ENCODE measurements at places on chromosomes 3 and 15. TPM values are rescaled to one million over a fixed set of nuclear protein-coding genes. Genes with fewer than 3 reads are reported as not detected.

DNA sequence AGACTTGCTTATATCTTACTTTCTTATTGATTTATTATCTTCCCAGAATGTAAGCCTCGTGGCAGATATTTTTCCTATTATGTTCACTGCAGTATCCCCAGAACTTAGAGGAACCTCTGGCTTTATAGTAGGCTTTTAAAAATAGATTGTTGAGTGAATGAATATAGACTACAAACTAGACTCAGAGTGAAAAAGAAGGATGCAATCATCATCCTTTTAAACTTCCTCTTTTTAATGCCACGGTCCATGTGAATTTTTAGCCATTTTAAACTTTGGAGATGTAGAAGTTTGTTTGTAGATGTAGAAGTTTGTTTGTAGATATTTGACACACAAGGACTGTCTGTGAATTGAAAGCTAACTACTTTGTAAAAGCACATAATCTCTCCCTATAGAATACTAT lies 7.2 kb upstream of the P2RY12 start:
- no peak overlapping the region for H3K27ac ChIP-seq
- H3K27me3 ChIP-seq = peaks cover 9% of the 10 kb centered on the region
- H3K4me1 ChIP-seq = peaks cover 4% of the 10 kb centered on the region
- no peak for DNase-seq
- no peaks in the 10 kb centered on the region for H3K36me3 ChIP-seq
- H3K4me3 ChIP-seq = no peak overlapping the region

DNA sequence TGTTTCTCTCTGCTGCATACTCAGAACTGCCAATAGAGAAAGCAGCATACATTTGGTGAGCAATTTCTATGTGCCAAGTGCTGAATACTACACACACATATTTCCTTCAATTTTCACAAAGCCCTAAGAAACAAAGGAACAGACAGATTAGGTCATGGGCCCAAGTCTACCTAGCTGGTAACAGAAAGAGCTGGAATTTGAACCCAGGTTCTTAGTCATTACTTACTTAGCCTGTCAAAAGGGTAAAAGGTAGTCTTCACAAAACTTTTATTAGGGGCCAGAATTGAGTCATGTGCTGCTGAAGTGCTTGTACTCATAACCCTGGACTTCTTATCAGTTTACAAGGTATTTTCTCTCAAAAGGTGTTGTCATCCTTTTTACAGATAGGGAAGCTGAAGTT lies 10.4 kb upstream of the ABHD17C start:
- no peaks in the 10 kb centered on the region for H3K4me1 ChIP-seq
- no peak for DNase-seq
- H3K27me3 ChIP-seq = peaks cover 24% of the 10 kb centered on the region
- no peak overlapping the region for H3K4me3 ChIP-seq

LIPC gene
- 1.7 TPM for total RNA-seq

CCDC80 gene
- total RNA-seq = not detected

DNA sequence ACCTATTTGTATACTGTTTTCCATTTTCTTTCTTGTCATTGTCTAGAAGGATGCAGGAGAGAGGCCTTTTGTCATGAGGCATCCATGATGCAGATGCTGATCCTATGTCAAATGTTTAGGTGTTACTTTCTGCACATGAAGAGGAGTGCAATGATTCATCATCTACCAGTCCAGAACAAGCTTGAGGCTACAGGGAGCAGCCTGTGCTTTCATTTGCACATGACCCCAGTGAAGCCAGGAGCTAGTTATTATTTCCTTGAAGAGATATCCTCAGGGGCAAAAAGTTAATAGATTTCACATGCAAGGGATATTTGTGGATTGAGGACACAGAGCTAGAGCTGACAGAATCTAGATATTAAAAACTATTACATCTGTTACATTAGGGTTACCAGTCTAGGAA lies 204.4 kb upstream of the TGFBR2 start:
- no peak for DNase-seq
- H3K36me3 ChIP-seq = no peaks in the 10 kb centered on the region
- H3K4me3 ChIP-seq = no peak overlapping the region
- H3K27me3 ChIP-seq = peaks cover 2% of the 10 kb centered on the region

GRCh38 chr3:14793126-14793857 lies 25.5 kb upstream of the FGD5 start:
- no peak for DNase-seq
- H3K4me3 ChIP-seq = no peak overlapping the region
- no peak overlapping the region for H3K27ac ChIP-seq
- H3K4me1 ChIP-seq = no peaks in the 10 kb centered on the region

GRCh38 chr3:196554205-196554604 lies 14.1 kb downstream of the WDR53 start:
- H3K4me1 ChIP-seq = peaks cover 12% of the 10 kb centered on the region
- no peak overlapping the region for H3K4me3 ChIP-seq
- peaks cover 40% of the 10 kb centered on the region for H3K36me3 ChIP-seq

DNA sequence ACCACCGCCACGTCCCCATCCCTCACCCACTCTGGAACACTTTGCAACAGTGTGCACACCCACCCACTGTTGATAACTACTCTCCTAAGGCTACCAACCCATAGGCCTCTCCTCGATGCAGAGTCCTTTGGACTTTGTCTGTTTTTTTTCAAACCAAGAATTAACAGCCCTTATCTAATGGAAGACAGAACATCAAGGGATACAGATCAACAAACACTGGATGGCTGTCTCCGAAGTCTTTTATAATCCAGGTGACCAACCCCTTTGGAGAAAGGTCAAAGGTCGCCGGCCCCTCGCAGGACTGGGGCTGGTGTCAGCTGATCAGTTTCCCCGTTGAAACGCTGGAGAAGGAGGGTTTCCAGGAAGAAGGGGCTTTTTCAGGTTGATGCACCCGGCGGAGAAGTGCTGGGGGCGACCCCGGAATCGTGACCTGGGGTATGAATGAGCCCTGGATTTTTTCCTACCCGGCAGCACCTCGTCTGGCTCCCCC lies 532 bp downstream of the B4GALT4 start:
- peak overlapping the region; percentile 84 for H3K4me3 ChIP-seq
- H3K36me3 ChIP-seq = peaks cover 18% of the 10 kb centered on the region
- peaks cover 32% of the 10 kb centered on the region for H3K4me1 ChIP-seq
- peak overlapping the region; percentile 85 for H3K27ac ChIP-seq
- no peaks in the 10 kb centered on the region for H3K27me3 ChIP-seq

MED12L gene
- total RNA-seq = 7.1 TPM

- no peak for DNase-seq
- no peak overlapping the region for H3K27ac ChIP-seq
- H3K4me3 ChIP-seq = no peak overlapping the region
- peaks cover 19% of the 10 kb centered on the region for H3K27me3 ChIP-seq
- no peaks in the 10 kb centered on the region for H3K36me3 ChIP-seq
Measured at GRCh38 chr15:88615303-88616107, 5.6 kb upstream of the AEN start.

CEMIP gene
- total RNA-seq = 0.30 TPM

DNA sequence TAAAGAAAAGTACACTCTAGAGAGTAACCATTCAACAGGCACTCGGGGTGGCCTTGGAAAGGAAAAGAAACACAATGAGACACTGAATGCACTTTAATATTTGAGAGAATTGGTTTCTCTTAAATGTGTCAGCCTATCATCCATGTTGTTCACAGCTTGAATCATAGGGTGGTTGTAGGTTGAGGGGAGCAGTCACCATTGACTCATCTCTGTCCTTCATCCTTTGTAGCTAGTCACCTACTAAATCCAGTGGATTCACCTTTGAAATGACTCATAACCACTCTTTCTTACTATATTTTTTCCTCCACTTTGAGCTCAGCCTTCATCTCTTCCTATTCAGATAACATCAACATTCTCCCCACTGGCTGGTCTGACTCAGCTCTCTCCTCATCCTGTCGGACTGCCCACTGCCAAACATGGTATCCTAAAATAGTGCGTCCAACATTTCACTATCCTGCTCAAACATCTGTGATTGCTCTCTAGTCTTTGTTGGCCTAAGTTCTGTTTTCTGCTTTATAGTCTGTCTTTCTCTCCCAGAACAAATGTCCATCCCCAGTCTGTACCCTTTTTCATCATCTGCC lies 182.7 kb upstream of the GADL1 start:
- peaks cover 7% of the 10 kb centered on the region for H3K27me3 ChIP-seq
- H3K4me1 ChIP-seq = peaks cover 34% of the 10 kb centered on the region
- H3K27ac ChIP-seq = peak overlapping the region; percentile 52
- no peaks in the 10 kb centered on the region for H3K36me3 ChIP-seq
- peak; percentile 18 for DNase-seq

DNA sequence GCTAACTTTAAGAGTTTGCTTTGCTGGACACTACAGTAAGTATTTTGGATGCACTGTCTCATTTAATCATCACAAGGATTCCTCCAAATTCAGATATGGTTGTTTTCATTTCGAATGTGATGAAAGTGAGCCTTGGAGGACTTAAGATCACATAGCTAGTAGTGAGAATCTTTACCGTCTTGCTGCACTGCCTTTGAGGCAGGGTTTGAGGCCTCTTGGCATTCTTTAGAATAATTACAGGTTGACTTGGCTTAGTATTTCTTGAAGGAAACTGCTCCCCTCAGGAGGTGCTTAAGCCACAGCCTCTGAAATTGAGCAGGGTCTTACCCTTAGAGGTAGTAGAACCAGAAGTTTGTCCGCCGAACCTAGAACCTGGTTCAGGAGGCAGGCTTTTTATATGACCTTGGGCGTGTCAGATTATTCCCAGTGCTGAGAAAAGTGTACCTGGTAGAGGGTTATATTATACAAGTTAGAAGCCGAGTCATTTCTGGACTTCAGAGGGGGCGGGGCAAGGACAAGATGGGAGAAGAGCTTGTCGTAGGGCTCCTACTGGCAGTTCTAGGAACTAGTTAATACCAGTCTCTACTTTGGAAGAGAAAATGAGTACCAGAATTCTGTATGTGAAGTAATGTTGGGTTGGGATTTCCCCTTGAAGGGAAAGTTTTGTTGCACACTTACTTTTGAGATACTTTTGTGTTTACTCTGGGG lies 1.1 kb downstream of the TFG start:
- H3K27me3 ChIP-seq = no peaks in the 10 kb centered on the region
- H3K36me3 ChIP-seq = peaks cover 49% of the 10 kb centered on the region
- peak overlapping the region; percentile 85 for H3K27ac ChIP-seq
- H3K4me3 ChIP-seq = peak overlapping the region; percentile 81
- peaks cover 47% of the 10 kb centered on the region for H3K4me1 ChIP-seq

Measured in activated T-helper 2 cell treated with anti-CD3 and anti-CD28 coated beads, Interferon-gamma antibody, Interleukin-2, Interleukin-4, amounts not matched to agents 10 μg/mL and 5 μg/mL and 100 μg/mL, durations not matched to agents 14 hours and 24 hours and 36 hours (primary cell).